Ovary (tissue), 10 donors: ENCODE measurements at places on chromosomes 16 and 17.

DNA sequence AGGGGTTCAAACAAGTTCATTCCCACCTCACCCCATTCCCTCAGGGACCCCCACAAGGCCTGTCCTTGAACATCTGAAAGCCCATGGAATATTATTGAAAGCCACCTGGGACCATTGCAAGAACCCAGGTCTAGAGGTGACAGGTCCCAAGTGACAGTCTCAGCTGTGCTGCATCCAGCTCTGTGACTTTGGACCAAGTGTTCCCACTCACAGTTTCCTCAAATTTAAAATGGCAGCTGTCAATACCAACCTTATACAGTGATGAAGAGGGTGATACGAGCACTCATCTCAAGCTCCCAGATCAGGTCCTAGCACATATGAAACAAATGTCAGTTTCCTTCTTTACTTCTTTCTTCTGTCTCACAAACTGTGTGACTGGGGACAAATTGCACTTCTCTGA is 9.1 kb downstream of the ERAL1 start:
- DNase-seq = no peak

DNA sequence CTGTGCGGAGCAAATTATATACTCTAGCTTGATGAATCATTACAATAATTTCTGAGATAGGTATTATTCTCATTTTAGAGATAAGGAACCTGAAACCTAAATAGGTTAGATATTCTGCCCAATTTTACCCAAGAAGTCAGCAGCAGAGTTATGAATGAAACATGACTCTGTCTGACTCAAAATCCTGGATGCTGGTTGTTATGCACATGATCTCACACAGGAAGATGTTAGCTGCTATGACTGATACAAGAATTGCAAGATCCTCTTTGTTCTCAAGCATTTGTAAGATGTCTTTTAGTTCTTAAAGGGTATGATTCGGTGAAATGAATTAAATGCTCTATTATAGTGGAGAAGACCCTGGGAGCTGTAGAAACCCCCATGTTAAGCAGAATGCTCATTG is 447.8 kb downstream of the KIF2B start:
- no peak for DNase-seq

- no peak for DNase-seq
Measured at GRCh38 chr17:78479369-78479768, 97.8 kb downstream of the DNAH17 start.

DNA sequence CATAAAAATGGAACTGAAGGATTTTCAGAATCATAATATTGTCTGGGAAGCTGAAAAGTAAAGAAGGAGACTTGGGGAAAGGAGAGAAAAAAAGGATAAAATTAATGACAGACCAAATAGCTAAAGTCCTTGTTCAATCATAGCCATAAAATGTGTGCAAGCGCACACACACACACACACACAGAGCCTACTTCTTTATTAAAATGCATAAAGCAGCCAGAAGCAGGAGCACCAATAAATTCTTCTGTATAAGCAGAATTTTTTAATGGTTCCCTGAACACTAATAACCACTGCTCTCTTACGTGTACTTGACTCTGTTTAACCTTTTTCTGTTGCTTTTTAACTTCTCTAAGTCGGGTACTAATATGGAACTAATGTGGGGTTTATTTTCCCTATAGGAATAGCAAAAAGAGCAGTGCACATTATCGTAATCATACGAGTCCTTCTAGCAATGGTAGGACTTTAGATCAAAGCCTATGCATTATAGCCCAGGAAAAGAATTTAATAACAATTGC is 131.0 kb upstream of the PSMD7 start:
- DNase-seq = no peak

DNA sequence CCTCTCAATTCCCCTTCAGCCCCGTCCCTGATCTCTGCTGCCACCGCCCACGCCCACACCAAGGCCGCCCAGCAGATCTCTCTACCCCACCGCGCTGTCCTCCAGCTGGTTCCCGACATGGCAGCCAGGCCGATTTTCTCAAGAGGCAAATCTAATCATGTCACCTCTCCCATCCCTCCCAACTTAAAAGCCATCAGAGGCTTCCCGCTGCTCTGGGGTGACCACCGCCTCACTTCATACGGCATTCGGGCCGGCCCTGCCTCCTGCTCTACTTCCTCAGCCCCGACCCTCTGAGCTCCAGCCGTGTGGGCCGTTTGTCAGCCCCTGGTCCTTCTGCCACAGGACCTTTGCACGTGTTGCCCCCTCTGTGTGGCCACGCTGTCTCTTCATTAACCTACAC is 63.2 kb downstream of the RPH3AL start:
- peak; percentile 13 for DNase-seq

GRCh38 chr16:71287911-71288310 is 1.3 kb downstream of the CMTR2 start:
- DNase-seq = no peak

DNA sequence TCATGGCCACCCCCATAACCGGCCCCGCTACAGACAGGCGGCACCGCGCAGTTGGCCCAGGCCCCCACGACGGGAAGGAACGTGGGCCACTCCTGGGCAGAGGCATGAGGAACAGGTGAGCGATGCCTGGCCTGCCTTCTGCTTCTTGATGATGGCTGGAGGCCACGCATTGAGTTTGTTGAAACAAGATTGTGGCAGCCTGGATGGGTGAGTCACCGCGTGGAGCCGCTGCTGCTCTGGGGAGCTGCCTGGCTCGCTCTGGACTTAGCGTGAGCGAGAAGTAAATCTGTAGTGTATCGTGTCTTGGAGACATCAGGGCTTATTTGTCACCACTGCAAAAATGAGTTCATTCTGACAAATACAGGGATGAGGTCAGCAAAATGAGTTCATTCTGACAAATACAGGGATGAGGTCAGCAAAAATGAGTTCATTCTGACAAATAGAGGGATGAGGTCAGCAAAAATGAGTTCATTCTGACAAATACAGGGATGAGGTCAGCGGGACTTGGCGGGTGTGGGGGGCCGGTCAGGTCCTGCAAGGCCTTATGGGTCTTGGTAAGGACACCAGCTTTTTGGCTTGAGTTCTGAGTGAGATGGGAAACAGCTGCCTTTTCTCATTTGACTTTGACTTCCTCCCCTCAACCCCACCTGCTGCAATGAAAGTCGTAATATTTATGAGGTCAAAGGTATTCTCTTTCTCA is 93.0 kb downstream of the SEC14L1 start:
- no peak for DNase-seq

DNA sequence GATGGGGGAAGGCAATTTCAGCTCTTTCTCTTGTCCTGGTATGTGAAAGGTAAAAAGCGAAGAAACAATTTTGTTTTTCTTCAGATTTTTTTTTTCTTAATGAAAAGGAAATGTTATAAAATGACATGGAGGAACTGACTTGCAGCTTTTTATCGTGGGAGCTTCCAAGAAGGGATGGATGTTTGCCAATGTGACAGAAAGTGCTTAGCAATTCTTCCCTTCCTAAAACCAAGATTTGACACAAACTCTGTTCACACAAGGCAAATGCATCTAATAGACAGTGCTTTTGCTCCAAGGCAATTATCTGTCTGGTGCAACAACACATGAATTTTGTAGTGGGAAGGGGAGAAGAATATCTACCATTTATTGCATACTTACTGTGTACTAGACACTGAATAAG is 988.5 kb downstream of the CDH11 start:
- no peak for DNase-seq

GRCh38 chr16:16052916-16053315 is 103.5 kb downstream of the ABCC1 start:
- DNase-seq = no peak

GRCh38 chr17:1958134-1958881 is 66.8 kb downstream of the RTN4RL1 start:
- DNase-seq = no peak

- peak; percentile 10 for DNase-seq
Measured at GRCh38 chr16:11391576-11391975, 46.3 kb downstream of the RMI2 start.

- peak; percentile 78 for DNase-seq
Measured at GRCh38 chr16:75262104-75262799, 10.8 kb upstream of the BCAR1 start.

- DNase-seq = no peak
Measured at GRCh38 chr16:82631701-82632685, 5.2 kb downstream of the CDH13 start.

DNA sequence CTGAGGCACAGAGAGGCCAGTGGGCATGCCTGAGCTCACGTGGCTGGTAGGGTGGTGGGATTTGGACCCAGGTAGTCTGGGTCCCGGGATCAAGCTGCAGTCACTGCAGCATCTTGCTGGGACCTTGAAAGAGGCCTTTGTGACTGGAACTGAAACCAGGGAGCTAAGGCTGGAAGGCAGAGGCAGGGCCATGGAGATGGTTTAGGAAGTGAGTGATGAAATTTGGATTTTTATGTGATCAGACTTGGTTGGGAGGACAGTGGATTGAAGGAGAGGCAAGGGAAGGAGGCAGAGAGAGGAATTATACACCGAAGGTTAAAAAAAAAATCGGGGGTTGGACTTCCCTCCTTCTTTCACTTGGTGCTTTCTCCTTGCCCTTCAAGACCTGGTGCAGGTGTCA is 255.4 kb upstream of the CACNG5 start:
- no peak for DNase-seq

- no peak for DNase-seq
Measured at GRCh38 chr17:19791918-19792550, 43.9 kb upstream of the ALDH3A1 start.

GRCh38 chr17:82267575-82268379 is 5.7 kb downstream of the CSNK1D start:
- peak; percentile 81 for DNase-seq

DNA sequence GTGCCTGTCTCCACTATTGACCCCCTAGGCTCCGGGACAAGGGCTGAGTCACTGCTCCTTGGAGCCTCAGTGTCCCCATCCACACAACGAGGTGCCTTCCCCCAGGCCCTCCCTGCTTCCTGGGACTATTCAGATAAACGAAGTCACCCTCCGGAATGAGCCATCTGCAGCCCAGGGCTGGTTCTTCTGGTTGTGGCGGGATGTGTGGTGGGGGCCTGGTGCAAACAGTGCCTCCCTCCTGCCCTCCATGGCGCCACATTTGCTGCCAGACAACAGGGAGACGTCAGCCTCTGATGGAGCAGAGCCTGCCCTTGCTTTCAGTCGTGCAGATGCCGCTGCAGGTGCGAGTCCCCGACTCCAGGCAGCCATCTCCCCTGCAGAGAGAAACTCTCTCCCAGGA is 5.1 kb upstream of the KRT16 start:
- DNase-seq = no peak

- DNase-seq = no peak
Measured at GRCh38 chr17:1542316-1542715, 20.3 kb downstream of the PITPNA start.

DNA sequence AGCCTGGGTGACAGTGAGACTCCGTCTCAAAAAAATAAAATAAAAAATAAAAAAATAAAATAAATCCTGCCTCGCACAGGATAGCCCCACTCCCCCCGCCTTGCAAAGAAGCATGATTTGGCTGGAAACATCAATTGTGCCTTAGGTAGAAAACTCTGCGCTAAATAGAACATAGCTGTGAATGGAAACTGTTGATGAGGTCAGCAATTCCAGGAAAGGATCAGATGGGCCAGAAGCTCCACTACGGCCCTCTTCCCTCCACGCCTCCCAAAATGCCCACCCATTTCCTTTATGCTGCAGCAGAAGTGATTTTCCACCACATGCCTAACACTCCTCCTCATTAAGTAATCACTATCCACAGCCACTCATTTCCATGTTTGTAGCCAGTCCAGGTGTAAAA is 473.4 kb downstream of the XYLT1 start:
- no peak for DNase-seq

DNA sequence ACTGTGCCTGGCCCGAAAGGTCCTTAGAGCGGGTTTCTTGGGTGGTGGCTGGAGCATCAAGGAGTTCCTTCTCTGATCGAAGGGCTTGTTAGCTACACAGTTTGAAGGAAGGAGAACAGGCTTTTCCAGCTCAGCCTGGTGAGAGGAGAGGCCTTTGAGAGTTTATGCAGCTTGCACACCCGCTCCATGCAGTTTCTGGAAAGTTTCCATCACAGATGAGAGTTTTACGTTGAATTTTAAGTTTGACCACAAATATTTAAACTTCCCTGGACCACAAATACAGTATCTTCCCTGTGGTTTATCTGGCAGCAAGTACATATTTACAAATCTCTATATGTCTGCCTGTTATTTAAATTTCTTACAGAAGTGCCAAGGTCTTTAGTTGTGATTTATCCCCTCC is 56.8 kb downstream of the HIC1 start:
- no peak for DNase-seq
